Cortex of kidney (tissue), 1 donor: ENCODE measurements at places on chromosomes 11 and 22.

GRCh38 chr22:38412435-38413084 lies 42.4 kb downstream of the KCNJ4 start:
- no peak for DNase-seq

GRCh38 chr11:113382121-113382520 lies 5.5 kb upstream of the ANKK1 start:
- no peak for DNase-seq

DNA sequence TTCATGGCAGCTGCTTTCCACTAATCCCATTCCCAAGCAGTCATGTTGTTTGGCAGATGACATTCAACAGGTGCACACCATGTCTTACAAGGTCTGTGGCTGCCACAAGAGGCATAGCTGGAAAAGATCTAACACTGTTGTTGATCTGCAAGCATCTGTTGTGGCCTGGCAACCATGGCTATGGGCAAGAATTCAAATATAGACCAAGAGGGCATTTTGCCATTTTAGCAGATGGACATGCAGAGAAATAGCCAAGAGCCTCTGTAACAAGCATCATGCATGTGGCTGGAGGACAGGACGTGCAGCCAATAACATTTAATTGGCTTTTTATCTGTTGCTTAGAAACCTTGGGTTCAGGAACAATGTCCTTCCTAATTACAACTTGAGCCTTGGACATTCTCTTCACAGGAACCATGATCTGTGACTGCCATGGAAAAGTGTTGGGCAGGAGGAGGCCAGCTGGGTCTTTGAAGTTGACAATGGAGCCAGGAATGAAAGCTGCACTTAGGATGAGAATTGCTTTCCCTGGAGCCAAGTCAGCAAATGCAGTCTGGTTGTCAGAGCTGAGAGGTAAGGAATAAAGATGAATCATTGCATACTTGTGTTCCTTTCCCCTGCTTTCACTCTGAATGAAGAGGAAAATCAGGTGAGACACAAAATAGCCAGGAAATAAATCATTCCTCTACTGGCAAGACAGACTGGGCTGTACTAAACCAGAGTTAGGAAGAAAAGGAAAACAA lies 113.6 kb upstream of the ANO5 start:
- no peak for DNase-seq

DNA sequence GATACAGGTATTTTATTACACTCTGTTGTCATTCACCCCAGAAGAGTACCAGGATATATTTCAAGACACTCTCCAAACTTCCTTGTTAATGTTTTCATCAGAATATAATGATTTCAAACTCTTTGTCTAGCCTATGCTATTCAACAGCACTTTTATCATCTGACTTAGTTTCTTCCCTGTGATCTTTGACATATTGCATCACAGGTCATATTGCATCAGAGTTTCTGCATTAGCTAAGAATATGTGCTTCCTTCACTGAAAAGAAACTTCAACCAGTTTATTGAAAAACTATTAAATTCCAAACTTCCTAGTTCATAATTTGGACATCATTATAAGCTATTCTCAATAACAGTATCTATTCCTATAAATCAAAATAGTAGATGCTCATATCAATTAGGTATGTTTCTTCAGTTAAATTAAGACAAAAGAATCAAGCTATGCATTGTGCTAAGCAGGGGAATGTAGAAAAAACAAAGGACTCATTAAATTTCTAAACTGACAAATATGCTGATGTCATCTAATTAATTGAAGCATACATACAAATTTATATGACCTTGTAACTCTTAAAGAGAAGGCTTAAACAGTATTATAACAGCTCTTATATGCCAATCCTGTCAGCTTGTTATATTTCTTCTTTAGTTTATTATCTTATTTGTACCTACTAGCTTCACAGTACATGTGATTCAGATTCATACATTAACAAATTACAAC lies 361.8 kb upstream of the LUZP2 start:
- DNase-seq = no peak

DNA sequence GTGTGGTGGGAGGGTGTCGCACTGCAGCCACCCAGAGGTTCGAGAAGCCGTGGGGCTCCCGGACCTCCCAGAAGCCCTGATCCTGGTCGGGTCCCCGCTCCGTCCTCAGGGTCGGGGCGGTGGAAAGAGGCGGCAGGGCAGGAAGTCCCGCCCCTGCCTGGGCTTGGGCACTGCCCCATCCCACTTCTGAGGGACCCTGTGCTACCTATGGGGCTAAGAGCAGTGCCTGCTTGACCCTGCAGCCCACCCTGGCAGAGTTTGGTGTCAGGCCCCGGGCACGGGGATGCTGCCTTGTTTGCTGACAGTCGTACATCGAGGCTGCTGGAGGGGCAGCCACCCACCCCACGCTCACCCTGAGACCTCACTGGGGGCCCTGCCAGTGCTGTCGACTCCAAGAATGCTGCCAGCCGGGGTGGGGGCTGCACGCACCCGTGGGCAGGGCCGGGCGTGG lies 19.4 kb downstream of the RNH1 start:
- no peak for DNase-seq
